Central memory CD8-positive, alpha-beta T cell (primary cell): ENCODE measurements at places on chromosomes 11 and 22.

- DNase-seq, result no peak
Measured at GRCh38 chr11:61491736-61492395, 16.7 kb upstream of the LRRC10B start.

DNA sequence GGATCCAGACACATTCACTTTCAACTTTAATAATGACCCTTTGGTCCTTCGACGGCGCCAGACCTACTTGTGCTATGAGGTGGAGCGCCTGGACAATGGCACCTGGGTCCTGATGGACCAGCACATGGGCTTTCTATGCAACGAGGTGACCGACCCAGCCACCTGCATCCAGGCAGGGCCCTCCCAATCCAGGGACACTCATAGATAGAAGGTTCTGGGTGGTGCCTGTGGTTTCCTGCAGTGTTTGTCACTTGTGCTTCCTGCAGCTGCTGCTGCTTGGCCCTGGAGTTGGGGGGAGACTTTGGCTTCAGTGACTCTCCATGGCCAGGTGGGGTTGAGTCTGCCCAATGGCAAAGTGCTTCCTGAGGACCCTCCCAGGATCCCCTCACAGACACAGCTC, 7.3 kb downstream of the APOBEC3B start:
- DNase-seq, result no peak

GRCh38 chr11:126660761-126661425, 305.4 kb downstream of the ST3GAL4 start:
- DNase-seq, result no peak

DNA sequence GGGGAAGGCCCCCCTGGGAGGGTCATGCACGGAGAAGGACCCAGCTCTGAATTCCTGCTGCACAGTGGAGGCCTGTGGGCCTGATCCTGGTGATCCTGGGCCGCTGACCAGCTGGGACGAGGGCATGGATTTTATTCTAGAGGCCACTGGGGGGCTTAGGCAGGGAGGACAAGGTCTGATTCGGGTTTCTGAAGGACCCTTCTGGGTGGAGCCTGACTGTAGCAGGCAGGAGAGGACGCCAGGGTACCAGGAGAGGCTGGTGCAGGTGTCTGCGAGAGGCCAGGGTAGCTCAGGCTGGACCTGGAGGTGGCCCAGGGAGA, 31.3 kb downstream of the MPPED1 start:
- no peak for DNase-seq

GRCh38 chr11:70476669-70477068, 78.3 kb downstream of the CTTN start:
- DNase-seq, result no peak

DNA sequence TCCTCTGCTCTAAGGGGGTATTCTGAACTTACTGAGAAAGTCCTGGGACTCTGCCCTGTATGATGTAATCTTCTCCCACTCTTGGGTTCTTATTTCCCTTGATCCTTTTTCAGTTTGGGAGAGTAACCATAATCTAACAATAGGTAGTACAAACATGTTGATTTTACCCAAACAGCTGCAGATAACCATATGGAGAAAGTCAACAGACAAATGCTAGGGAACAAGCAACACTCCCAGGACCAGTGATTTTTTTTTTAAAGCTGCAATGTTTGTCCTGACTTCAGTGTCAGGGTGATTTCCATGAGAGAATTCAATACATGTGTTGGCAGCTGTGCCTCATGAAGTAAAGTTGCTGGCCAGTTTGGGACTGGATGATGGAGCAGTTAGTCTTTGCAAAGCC, 156.5 kb downstream of the FCHSD2 start:
- no peak for DNase-seq

DNA sequence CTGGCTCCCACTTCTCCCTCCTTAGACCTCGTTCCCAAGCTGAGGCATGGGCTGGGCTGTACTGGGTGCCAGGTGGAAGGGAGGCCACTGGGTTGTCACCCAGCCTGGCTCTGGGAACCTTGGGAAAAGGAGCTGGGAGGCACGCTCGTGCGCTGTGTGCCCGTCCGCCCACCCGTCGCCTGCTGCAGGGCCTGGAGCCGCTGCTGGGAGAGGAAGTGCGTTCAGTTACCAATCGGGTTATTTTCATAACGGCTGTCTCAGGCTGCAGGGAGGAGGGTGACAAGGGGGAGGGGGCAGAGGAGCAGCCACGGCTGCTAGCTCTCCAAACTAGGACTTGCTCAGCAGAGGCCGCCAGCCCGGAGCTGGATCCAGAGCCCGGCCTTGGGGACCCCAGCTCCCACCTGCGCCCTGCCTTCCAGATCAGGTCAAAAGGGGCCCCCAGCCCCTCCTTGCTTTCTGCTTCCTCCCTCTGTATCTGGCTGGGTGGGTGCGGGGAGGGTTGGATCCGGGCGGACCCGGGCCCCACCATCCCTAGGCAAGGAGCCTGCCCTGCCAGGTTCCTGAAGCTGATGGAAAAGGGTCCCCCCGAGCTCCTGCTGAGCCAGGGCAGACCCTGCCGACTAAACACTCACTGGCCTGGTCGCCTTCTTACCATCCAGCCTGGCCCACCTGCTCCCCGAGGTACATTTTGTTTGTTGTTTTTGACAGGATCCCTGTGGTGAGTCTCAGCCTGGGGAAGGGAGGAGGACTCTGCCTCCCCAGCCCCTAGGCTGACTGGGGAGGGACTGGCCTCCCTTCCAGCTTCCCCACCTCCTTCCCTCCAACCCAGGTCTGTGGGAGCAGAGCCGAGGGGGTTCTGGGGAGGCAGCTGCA, 14.3 kb downstream of the DGKZ start:
- DNase-seq, result no peak

DNA sequence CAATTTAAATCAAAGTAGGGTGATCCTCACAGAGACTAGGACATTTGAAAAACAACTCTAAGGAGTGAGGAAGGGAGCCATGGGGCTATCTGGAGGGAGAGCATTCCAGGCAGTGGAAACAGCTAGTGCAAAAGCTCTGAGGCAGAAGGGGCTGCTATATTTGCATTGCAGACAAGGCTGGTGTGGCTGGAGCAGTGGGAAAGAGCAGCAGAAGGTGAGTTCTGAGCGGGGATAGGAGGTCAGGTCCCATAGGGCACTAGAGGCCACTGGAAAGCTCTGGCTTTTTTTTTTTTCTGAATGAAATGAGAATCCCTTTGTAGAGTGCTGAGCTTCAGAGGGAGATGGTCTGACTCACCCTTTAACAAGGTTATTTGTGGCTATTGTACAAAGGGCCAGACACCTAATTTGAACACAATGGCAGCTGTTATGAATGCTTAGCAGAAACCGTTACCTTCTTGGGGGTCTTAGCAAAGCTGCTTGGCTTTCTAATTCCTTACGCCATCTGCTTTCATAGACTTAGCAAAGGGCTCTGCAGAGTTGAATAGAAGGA, 291.6 kb downstream of the BUD13 start:
- DNase-seq, result no peak

- DNase-seq, result no peak
Measured at GRCh38 chr11:57901278-57901677, 122.4 kb upstream of the OR9Q1 start.

DNA sequence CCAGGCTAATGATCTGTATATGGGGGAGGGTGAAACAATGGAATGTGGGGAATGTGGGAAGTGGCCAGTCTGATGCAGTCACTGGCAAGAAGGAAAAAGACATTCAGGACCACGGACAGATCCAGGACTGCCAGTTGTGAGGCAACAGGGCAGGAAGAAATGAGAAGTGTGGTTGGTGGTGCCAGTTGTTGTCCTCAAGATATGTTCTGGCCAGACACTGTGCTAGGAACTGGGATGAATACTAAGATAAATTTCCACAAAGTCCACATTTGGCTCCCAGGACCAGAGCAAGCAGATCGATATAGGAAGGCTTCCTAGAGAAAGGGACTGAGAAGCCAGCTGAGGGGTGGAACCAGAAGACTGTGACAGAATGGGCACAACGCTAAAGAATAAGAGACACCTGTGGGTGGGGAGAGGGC, 6.8 kb upstream of the TPBGL start:
- DNase-seq, result no peak

DNA sequence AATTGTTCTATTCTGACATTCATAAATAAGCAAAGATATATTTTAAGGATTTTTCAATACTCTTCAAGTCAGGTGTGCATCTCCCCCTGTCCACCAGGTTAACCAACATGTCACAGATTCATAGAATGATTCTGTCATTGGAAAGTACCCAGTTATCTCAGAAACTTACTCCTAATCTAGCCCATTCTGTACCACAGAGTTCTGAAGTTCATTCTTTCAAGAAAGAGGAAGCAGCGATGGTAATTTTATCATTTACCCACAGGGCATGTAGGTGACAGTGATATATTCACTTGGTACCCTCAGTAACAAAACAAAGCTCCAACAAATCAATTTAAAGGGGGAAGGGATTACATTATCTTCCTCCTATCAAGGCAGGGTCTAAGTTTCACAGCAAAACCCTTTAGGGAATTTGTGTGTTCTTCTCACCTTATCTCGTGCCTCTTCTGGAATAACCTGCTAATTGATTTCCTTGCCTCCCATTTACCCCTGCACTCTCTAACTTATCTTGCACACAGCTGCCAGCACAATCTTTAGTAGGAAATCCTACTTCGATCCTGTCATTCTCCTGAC, 19.0 kb upstream of the MPPED2 start:
- no peak for DNase-seq

DNA sequence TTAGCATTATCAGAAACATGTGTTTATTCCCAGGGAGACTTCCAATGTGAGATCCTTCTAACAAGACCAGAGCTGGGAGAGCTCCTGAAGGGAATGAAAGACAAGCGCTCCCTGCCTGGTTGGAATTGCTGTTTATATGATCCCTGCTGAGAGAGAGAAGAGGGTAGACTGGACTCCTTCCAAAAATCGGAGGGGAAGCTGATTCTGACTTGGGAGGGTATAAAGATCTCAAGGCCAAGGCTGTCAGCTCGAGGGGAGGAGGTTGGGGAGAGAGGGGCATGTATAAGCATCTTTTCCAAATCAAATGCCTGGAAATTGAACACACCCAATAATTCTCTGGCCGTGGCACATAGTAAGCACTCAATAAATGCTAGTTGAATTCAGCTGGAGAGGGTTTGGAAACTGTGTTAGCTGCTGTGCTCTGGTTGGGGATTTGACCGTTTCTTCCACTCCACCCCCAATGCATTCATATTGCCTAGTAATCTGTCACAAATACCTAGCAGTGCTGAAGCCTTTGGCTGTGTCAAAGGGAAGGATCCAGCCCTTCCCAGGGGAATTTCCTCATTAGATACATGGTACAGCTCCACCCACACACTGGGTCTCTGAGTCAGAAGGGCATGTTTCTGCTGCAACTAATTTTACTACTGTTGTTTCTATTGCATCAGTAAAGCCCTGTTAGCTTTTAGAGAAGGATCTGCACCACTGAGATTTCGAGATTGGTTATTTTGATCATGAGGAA, 61.5 kb downstream of the CACNG2 start:
- DNase-seq, result no peak

DNA sequence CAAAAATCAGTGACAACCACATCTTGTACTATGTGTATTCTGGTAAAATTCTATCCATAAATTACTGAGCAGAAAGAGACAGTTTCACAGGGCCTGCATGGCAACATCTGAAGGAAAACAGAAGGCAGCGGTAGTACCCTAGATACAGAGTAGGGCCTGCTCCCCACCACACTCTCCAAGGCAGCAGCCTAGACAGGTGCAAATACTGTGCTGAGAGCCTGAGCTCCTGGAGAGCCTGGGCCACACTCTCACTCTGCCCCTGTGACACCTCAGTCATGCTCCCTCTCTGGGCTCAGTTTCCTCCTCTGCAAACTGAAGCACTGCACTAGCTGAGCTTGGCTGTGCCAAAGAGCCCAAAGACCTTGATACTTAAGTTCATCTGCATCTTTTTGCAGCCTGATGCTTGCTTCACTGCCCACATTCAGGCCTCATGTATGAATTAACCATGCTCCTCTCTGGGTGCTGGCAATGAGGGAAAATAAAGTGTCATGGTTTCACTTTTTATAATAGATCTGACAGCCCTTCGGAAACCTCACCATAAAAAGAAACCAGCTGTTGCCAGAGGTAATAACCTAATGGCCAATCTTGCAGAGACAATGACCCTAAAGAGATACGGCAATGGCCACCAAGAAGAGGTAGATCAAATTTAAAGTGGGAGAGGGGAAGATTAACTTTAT, 104.7 kb downstream of the PLEKHA7 start:
- DNase-seq, result no peak

- no peak for DNase-seq
Measured at GRCh38 chr22:49603016-49603415, 224.7 kb downstream of the BRD1 start.

- no peak for DNase-seq
Measured at GRCh38 chr11:72652873-72653630, 21.2 kb downstream of the PDE2A start.

- no peak for DNase-seq
Measured at GRCh38 chr11:113551645-113552044, 76.4 kb upstream of the DRD2 start.

GRCh38 chr22:20425566-20426258, 11.9 kb downstream of the SCARF2 start:
- no peak for DNase-seq

DNA sequence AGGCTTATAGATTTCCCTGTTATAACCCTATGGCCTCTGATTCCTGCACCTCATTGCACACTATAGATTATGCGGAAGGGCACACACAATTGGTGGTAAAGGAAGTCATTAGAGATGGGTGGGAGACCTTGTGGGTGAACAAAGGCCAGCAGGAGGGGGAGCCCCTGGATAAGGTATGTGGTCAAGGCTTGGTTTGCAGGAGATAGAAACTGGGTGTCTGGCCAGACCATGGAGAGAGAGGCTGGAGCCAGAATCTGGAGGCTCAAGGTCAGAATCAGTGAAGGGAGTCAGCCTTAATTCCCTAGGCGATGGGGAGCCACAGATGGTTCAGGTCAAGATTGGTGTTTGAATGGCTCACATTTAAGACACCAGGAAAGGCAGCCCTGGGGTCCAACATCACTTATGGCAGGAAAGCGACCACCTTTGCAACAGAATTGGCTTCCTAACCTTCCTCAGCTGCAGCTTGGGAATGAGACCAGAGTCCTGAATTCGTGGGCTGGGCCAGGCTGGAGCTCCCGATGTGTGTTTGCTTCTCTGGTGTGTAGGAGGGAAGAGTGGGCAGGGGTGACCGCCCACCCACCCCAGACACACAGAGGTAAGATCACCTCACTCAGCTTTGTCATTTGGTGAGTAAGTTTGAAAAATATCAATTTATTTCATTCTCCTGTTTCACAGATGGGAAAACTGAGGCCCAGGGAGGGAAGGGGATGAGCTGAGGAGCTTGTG, 22.7 kb upstream of the SCUBE1 start:
- DNase-seq, result no peak

- DNase-seq, result no peak
Measured at GRCh38 chr11:73011126-73011817, 130.8 kb downstream of the FCHSD2 start.

GRCh38 chr11:91244912-91245311, 979.7 kb upstream of the FAT3 start:
- DNase-seq, result no peak

DNA sequence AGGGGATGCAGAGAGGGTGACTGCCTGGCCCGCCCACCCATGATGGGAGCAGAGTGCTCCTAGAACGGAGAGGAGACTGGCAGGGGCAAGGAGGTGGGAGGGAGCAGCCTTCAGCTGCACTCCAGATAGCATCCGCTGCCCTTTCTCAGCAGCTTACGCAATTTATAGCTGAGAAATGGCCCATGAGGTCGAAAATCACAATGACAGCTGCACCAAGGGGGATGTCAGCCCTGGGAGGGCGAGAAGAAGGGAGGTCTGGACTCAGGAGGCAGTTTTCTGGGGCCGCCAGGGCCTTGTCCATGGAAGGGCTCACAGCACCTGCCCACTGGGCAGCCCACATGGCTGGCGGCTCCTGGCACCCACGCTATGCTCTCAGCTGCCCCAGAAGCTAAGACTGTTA, 17.6 kb upstream of the MOB2 start:
- DNase-seq, result no peak

GRCh38 chr11:43145653-43146052, 166.1 kb upstream of the API5 start:
- DNase-seq, result no peak

- DNase-seq, result no peak
Measured at GRCh38 chr11:113991718-113992458, 17.0 kb downstream of the HTR3A start.
